ENCODE measurements at places on chromosomes 12 and 14.

DNA sequence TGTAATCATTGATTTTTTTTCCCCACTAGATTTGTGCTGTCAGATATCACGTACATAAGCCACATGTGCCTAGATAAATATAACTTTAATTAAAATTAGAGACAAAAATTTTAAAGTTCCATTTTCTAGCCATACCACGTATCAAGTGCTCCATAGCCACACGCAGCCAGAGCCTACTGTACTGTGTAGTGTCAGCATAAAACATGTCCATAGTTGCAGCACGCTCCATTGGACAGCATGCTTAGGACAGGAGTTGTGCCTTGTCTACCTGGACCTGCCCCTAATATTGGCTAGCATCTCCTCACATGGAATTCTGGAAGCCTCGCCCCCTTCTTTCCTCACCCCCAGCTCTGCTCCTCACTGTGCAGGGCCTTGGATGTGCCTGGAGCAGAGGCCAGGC, 116.5 kb downstream of the SRGAP1 start:
- DNase-seq, result no peak

DNA sequence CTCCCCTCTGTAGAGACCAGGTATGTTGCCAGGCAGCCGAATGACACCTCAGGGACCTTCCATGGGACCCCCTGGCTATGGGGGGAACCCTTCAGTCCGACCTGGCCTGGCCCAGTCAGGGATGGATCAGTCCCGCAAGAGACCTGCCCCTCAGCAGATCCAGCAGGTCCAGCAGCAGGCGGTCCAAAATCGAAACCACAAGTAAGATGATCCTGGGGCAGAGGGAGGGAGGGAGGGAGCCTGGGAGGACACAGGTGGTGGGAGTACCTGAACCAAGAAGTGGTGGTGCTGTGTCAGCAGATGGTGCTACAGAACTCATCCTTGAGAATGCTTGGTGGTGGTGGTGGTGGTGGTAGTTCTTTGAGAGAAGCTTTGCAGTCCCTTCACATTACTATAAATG, 1.0 kb downstream of the SMARCD1 start:
- DNase-seq, result no peak

- DNase-seq, result no peak
These were observed 4.4 kb downstream of the LGALS3 start for GRCh38 chr14:55133416-55133815.

DNA sequence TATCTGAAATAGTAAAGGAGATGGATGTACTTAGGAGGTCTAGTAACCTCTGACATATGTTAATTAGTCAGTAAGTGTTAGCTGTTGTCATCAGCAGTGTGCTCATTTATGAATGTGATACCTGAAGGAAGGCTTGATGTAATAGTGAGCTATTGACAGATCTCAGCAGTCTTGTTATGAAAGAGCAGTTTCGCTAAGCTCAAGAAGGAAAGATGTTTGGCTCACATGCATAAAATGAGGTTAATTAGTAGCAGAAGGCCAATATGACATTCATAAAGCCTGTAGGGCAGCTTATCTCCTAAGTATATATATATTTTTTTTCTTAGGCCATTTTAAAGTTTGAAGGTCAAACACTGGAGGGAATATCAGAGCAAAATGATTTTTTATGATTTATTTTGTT, 2.8 kb downstream of the FAM234B start:
- no peak for DNase-seq

- DNase-seq, result peak; percentile 18
These were observed 34.6 kb downstream of the ANKRD9 start for GRCh38 chr14:102474934-102475333.

DNA sequence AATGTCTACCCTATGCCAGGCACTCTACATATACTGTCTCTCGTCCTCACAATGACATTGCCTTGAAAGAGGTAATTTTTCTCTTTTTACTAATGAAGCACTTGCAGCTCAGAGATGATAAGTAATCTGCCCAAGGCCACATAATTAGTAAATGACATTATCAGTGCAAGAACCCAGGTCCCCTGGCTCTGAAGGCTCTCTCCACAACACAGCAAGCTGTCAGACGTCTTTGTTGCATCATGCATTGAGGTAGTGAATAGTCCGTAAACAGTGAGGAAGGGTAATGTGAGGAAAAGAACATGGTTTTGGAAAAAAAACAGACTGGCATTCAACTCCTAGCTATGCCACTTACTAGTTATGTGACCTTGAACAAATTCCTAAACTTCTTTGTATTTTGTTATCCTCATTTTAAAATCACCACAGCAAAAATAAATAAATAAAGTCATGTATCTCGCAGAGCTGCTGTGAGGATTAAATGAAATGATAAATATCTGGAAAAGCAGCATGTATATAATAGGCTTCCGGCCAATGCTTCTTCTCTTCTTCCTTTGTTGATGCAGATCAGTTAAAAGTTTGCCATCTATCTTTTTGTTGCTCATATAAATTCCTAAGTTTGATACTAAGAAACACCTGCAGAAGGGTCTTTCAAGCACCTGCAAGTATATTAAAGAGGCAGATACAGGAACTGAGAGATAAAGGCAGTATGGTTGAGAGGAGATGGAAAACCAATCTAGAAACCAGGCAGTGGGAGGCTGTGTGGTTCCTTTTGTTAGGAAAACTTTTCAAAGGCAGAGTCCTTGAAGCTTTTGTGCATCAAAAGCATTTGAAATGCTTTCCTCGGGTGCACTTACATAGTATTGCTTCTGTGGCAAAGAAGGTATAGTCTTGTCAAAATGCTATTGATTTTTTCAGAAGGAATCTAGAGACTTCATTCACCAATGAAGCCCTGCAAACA, 82.8 kb downstream of the BTG1 start:
- no peak for DNase-seq

DNA sequence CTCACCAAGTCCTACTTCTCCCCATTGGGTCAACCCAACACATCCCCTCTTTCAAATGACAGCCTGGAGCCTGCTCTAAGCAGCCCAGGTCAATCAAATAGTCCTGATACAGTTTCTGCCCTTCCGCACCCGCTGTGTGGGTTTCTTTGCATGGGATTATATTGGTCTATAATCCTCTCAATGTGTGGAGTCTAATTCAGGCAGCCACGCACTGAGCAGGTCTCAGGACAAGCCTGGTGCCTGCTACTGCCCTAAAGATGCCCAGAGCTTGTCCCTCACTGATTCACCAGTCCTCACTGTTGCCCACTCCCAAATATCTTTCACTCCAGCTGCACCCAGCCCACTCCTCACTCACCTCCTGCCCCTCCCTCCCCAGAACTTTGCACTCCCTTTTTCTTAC, 16.4 kb downstream of the ACTN1 start:
- DNase-seq, result no peak

- no peak for DNase-seq
These were observed 755.6 kb downstream of the MED13L start for GRCh38 chr12:115521771-115522409.

DNA sequence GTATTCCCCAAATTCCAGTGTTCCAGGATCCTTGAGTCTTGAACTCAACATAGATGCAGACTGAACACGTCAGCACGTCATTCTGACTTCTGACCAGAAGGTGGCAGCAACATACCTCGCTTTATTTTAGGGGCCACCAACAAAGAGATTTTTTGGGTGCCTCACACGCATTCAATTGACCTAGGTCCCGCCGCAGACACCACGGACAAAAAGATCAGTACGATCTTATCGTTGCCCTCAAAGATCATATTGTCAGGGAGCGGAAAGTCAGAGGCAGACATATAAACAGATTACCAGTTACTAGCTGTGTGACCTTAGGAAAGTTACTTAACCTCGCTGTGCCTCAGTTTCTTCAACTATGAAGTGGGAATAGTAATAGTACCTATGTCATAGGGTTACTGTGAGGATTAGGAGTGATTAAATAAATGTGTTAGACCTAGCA, 6.5 kb upstream of the PRPH start:
- DNase-seq, result no peak

- no peak for DNase-seq
These were observed 74.1 kb upstream of the SLC38A2 start for GRCh38 chr12:46446645-46447044.

DNA sequence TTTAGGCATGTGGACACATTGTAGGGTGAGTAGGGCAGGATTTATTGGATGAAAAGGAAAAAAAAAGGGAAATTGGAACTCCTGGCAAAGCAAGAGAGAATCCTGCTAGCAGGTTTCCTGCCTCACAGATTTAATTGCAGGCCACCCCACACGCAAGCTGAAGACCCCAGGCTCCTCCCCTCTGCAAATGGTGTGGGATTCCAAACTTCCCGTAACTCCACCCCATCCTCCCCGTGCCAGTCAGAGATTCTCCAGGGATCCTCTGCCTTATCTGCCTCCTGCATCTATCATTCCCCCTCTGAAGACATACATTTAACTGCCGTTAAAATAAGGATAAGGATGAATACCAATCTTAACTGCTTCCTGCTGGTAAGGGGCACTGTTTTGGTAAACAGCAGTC, 249.8 kb upstream of the GARIN2 start:
- no peak for DNase-seq

DNA sequence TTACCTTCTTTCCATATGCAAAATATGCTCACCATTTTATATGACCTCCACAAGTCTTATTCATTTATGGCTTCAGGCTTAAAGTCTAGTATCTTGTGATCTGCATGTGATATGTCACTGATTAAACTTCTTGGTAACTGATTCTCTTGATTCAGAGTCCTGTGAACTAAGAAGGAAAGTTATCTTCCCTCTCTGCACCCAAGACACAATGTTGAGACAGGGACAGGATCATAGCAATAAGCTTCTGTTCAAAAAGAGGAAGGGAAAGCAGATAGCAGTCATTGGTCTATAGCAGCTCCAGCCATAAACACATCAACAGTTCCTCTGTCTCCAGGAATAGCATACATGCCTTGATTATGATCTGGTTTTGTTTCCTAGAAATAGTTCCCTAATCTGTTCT, 103.1 kb downstream of the UNC79 start:
- no peak for DNase-seq

- DNase-seq, result no peak
These were observed 1.7 kb downstream of the ARHGAP9 start for GRCh38 chr12:57477710-57478681.

DNA sequence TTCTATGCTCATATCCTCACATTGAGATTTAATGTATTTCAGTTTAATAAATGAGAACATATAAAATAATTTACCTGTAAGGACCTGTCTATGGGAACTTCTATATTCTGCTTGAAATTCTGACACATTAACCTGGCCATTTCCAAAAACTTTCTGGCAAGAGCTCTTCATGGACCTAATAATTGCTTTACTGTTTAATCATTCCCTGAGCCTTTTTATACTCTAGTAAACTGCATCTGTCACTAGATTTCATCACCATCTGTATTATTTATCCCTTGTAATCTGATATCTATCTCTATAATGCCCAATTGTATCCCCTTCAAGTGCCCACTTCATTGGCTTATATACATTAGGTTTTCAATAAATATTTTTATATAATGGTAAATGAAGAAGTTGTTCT, 327.7 kb downstream of the RAD51B start:
- DNase-seq, result no peak
